Jurkat, Clone E6-1 (cell line): ENCODE measurements at places on chromosomes 16 and 17.

- peak; percentile 54 for DNase-seq
Measured at GRCh38 chr17:56735842-56736241, 97.9 kb downstream of the C17orf67 start.

GRCh38 chr17:8142887-8143580 is 9.2 kb downstream of the PER1 start:
- DNase-seq: no peak

GRCh38 chr16:26709175-26709574 is 357.6 kb upstream of the C16orf82 start:
- DNase-seq: peak; percentile 42

DNA sequence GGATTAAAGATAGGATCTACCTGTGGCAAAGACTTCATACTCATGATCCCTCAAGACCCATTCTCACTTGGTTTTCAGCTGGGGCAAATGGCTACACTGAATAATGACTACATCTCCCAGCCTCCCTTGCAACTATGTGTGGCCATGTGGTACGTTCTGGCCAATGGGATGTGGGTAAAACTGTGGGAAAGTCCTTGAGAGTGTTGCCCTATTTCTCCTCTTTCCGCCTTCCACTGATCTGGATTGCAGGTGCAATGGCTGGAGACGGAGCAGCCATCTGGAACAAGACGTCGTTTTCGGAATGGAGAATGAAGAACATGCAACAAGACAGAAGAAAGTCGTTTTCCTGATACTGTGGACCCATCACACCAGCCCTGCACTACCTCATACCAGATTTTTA is 48.5 kb downstream of the HAPSTR1 start:
- DNase-seq: peak; percentile 24

DNA sequence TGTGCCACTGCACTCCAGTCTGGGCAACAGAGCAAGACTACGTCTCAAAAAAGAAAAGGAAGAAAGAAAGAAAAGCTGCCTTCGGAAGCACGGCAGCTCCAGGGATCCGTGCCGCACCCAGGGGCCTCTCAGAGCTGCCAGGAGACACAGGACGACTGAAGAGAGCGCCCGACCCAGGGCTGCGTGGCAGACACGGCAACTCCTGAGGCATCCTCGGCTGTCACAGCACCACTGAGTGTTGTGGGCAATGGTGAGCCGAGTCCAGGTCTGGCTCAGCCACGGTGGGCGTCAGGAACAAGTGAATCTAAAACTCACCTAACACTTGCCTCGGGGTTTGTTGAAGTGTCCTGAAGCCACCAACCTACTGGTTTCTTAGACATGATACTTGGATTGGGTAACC is 28.8 kb downstream of the PDIA2 start:
- DNase-seq: no peak

DNA sequence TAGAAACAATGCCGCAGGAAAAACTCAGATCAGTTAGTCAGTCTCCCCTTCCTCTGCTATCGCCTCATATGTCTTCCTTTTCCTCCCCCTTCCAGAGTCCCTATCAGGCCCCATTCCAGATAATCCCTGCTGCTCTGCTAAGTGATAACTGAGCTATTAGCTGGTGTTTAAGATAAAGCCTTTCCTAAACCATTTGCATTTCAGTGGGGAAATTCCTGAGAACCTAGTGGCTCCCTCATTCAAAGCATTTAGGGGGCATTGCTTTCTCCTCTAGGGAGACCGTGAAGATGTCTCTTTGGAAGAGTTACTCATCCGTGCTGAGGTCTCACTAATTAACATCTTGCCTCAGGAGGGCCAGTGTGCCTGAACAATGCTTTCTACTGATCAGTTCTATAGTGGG is 401.6 kb downstream of the NPIPA7 start:
- DNase-seq: no peak

DNA sequence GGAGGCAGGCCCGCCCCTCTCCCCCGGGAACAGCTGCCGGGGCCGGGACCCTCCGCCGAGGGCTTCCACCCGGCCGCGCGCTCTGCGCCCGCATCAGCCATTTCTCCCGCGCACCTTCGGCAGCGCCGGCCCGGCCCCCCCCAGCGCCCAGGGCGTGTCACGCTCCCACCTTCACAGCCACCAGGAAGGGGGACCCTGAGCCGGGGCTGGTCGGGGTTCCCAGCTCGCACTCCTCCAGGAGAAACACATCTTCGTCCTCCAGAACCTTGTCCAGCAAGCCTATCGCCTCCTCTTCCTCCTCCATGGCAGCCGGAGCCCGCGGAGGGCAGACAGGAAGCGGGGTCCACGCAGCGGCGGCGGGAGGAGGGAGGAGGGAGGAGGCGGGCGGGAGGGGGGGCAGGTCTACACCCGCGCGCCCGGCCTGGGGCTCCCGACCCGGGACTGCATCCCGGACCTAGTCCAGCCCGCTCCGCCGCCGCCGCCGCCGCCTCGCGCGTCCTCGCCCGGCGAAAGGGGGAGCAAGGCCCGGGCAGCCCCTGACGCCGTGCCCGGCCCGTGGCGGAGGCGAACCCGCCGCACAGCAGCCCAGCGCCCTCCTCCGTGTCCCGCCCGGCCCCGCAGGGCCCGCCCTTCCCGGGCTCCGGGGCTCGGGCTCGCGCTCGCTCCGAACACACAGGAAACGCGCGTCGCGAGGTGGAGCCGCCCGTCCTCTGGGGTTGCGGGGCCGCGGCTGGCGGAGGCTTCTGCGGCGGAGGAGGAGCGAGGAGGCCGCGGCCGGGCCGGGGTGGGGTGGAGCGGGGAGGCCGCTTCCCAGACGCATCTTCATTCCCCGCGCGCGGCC is 70.8 kb downstream of the ABR start:
- DNase-seq: peak; percentile 31

- DNase-seq: no peak
Measured at GRCh38 chr17:73013816-73014663, 78.4 kb downstream of the SLC39A11 start.

DNA sequence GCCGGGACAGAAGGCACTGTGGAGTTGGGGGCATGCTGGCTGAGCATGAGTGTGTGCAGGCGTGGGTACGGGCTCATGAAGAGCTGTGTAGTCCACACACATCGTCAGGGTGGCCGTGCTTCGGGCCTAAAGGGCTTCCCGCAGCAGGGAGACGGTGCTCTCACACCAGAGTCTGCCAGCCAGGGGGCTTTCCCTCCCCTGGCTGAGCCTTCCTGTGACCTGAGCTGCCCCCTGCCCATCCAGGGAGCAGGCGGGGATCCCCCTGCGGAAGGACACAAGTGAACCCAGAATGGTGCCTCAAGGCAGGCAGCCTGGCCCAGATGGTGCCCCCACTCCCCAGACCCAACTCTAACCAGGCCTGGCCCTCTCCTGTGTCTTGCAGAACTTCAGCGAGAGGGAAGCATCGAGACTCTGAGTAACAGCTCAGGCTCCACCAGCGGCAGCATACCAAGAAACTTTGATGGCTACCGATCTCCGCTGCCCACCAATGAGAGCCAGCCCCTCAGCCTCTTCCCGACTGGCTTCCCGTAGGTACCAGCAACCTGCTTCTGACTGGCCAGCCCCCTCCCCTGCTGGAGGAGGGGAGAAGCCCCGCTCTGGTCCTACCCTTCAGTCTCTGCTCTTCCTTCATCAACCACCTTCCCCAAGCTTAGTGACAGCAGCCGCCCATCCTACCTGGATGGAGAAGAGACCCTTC is 7.9 kb upstream of the TBX2 start:
- no peak for DNase-seq

GRCh38 chr16:77581706-77582105 is 140.6 kb upstream of the NUDT7 start:
- no peak for DNase-seq

DNA sequence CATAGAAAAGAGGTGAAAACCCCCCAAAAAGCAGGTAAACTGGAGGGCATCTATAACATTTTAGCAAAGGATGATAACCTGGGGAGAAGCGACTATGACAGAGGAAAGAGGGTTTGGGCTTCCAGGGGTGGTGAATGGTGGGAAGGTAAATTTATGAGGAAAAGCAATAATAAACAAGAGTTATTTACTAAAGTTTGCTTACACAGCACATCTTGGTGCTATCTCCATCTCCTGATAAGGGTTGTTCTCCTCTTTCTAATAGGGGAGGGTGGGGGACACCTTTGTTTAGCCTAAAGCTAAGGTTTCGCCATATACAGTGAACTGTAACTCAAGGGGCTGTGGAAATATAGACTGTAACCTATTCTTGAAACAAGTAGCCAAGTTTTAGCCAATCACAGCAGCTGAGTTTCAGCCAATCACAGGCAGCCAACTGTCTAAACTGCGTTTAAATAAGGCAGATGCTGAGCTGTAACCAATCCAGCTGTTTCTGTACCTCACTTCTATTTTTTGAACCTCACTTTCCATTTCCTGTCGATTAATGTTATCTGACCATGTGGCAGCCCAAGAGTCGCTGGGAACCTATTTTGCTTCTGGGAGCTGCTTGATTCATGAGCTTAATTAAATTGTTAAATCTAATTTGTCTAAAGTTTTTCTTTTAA is 191.8 kb downstream of the MAP2K6 start:
- DNase-seq: no peak

- peak; percentile 63 for DNase-seq
Measured at GRCh38 chr17:39002991-39003715, 36.0 kb upstream of the FBXO47 start.

DNA sequence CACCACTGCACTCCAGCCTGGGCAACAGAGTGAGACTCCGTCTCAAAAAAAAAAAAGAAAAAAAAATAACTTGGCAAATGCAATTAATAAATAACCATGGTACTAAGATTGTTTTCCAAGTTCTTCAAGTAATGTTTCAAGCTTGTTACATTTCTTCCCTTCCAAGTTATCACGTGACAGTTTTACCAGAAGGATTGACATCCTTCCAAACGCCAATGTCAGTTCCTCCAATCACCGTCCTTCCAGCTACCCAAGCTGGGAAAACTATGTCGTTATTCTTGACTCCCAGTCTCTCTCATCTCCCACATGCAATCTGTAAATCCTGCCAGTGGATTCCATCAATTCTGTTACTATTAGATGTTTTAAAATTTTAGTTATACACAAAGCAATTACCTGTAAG is 3.9 kb upstream of the PHAF1 start:
- no peak for DNase-seq

DNA sequence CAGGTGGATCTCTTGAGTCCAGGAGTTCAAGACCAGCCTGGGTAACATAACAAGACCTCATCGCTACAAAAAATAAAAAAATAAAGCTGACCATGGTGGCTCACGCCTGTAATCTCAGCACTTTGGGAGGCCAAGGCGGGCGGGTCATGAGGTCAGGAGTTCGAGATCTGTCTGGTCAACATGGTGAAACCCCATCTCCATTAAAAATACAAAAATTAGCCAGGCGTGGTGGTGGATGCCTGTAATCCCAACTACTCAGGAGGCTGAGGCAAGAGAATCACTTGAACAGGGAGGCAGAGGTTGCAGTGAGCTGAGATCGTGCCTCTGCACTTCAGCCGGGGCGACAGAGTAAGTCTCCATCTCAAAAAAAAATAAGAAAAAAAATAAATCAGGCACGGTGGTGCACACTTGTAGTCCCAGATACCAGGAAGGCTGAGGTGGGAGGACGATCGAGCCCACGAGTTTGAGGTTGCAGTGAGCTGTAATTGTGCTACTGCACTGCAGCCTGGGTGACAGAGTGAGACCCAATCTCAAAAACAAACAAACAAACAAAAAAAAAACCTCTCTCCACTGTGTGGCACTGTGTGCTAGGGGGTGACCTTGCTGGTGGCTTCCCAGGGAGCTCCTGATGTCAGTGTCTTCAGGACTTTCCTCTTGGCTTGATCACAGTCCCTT is 19.8 kb upstream of the MAPK3 start:
- DNase-seq: no peak

DNA sequence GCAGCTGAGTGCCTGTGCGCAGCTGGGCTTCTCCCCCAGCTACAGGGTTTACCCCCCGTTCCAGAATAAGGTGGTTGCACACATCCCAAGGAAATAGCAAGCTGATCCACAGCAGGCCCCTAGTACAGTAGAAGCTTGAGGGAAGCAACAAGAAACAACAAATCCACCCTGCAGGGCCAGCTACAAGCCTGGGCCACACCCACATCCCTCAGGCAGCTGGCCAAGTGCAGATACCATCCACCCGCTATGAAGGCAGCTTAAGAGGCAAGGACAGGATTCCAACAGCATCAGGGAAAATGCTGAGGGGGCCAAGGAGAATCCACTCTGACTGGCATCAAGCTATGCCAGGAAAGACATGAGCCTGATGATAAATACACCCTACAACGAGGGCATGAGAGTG is 66.9 kb upstream of the RCVRN start:
- DNase-seq: no peak

- peak; percentile 70 for DNase-seq
Measured at GRCh38 chr17:80152081-80152702, 5.3 kb upstream of the EIF4A3 start.

GRCh38 chr17:8359769-8360168 is 16.7 kb downstream of the KRABD2 start:
- no peak for DNase-seq

DNA sequence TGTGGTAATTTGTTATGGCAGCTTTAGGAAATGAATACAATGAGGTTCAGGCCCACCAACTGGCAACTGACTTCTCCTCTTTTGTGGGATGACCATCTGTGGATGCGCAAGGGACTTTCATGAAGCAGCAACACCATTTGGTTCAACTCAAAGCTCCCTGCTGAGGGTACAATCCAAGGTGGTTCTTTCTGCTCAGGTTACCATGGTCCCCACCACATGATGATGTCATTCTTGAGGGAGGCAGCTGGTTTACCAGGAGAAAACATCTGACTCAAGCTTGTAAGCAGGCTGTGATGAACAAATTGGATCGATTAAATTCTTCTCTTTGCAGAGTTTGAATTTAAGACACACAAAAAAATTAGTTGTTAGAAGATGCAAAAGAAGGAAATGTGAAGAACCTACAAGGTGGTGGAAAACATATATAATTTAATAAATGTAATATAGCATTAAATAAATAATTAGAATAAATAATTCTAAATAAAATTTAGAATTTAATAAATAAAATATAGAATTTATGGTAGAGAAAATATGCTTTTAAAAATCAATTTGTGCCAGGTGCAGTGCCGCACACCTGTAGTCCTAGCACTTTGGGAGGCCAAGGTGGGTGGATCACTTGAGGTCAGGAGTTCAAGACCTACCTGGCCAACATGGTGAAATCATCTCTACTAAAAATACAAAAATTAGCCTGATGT is 67.6 kb upstream of the ANKFN1 start:
- peak; percentile 51 for DNase-seq

GRCh38 chr16:16020291-16020690 is 70.9 kb downstream of the ABCC1 start:
- no peak for DNase-seq

DNA sequence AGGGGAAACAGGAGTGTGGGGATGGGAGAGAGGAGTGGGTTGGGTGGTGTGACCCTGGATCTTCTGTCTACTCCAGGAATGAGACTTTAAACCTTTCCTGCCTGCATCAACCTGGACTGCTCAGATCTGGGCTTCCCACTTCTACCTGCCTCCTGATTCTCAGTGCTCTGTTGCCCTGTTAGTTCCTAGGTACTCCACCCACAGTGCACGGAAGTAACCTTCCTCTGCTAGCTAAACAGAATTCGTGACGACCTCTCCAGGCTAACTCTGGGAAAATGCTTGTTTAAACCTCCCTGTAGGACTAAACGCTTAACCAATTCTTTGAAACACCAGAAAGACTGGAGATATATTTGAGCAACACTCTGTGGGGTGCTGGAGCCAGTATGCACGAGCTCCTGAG is 83.4 kb upstream of the CLEC3A start:
- DNase-seq: no peak

- no peak for DNase-seq
Measured at GRCh38 chr16:12958366-12958765, 57.0 kb downstream of the SHISA9 start.
